Hepatocyte (in vitro differentiated cells): ENCODE measurements at places on chromosomes 11 and 22.

DNA sequence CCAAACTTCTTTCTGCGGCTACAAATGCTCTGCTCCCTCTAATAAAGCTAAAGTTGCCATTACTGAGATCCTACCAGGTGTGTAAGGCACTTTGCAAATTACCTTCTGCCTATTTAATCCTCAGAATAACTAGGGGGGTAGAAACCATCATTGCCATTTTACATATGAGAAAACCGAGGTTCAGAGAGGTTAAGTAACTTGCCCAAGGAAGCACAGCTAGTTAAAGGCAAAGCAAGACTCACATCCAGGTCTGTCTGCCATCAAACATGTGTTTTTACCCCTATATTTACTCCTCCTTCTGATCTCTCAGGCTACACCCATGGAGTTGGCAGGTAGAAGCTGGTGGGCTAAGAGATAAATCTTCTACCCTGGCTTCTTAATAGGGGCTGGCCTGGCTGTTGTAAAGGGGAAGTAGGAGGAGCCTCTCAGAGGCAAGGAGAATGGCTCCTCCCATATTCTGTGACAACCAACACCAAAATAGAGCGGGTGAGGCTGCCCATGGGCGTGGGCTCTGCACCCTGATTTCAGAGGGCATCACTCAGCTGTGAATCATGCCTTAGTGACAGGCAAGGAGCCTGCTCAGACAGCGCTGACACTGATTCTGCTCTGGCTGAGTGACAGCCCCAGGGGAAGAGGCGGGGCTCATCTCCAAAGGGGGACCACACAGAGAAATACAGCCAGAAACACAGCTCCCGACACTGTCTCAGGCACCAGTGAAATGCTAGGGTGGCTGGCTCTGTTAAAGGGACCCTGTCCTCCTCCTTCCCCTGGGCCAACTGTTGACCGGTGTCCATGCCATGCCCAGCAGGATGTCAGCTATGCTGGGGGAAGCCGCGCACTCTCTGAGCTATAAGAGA lies 106.8 kb downstream of the ABTB2 start:
- DNase-seq = peak; percentile 18

DNA sequence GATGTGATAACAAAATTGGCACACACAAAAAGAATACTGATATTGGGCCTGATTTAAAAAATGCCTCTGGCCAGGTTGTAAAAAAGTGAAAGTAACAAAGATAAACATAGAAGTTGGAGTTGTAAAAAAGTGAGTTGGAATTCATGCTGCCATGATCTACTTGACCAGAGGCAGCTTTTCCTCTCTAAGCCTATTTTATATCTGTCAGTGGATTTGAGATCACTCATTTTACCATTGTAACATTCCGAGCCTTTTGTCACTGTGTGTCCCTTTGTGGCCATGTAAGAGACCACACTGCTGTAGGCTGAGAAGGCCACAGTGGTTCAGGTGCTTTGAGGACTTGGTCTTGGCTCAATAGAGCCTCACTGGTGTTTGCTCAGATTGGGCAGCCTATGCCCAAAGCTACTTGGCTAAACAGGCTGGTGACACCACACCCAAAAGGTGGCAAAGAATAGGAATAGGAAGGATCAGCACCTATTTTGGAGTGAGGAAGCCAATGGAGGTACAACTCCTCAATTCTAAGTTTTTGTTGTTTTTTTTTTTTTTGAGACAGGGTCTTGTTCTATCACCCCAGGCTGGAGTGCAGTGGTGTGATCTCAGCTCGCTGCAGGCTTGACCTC lies 7.1 kb downstream of the FEN1 start:
- DNase-seq = no peak

DNA sequence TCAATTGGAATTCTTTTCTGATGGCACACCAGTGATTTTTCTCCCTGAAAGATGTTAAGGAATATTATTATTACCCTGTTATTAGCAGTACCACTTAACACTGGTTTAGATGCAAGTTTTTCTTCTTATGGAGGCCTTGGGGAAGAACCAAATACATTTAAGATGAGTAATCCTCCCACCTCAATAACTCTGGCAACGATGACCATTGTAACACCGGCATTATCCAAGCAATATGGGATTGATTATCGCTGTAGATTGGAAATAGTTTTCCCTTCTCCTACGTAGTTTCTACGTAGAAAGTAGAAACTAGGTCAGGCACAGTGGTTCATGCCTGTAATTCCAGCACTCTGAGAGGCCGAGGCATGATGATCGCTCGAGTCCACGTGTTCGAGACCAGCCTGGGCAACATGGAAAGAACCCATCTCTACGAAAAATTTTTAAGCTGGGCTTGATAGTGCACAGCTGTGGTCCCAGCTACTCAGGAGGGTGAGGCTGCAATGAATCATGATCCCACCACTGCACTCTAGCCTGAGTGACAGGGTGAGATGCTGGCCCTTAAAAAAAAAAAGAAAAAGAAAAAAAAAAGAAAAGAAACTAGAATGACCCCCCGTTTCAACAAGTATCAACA lies 45.5 kb downstream of the PACSIN2 start:
- DNase-seq = no peak

- DNase-seq = no peak
These were observed 22.9 kb downstream of the CAPRIN1 start for GRCh38 chr11:34074391-34074790.

GRCh38 chr11:2306877-2307500 lies 5.2 kb downstream of the TSPAN32 start:
- no peak for DNase-seq

GRCh38 chr22:35509451-35509850 lies 31.2 kb upstream of the RASD2 start:
- DNase-seq = no peak

GRCh38 chr11:75342231-75342918 lies 9.1 kb downstream of the ARRB1 start:
- no peak for DNase-seq

DNA sequence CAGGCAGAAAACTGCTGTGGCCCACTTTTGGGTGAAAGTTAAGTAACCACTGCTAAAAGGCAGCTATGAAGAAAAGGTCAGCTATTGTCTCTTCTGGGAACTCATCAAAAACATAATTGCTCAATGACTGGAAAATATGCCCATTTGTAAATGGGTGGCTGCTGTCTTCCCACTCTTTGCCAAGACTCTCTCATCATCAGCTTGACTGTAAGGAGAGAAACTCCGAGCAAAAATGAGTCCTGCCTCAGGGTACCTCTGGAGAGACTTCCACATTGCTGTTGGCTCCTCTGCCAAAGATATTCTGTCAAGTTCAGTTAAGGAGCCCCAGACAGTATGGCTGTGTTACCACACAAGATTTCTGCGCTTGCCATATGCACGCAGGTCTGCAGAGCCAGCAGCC lies 138.7 kb downstream of the BBOX1 start:
- no peak for DNase-seq

DNA sequence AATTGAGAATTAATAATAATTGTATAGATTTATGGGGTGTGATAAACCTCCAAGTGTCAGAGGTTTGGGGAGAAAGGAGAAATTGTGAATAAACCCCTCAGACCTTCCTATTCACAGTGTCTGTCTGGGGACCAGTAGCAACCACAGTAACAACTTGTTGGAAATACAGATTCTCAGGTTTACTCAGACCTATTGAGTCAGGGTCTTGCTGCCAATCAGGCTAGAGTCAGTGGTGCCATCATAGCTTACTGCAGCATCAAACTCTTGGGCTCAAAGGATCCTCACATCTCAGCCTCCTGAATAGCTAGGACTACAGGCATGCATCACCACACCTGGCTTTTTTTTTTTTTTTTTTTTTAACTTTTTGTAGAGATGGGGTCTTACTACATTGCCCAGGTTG lies 17.3 kb downstream of the SLC3A2 start:
- DNase-seq = no peak
